T-helper 17 cell (primary cell): ENCODE measurements at places on chromosomes 7 and 10. TPM values are rescaled to one million over a fixed set of nuclear protein-coding genes. Genes with fewer than 3 reads are reported as not detected.

NKX1-2 gene
- total RNA-seq: not detected

CPED1 gene
- total RNA-seq: 0.99 TPM

AQP1 gene
- 0.83 TPM for total RNA-seq

NUTM2A gene
- 1.0 TPM for total RNA-seq

CHST3 gene
- total RNA-seq: not detected

CADPS2 gene
- total RNA-seq: not detected

ANKRD7 gene
- 0.47 TPM for total RNA-seq

DNA sequence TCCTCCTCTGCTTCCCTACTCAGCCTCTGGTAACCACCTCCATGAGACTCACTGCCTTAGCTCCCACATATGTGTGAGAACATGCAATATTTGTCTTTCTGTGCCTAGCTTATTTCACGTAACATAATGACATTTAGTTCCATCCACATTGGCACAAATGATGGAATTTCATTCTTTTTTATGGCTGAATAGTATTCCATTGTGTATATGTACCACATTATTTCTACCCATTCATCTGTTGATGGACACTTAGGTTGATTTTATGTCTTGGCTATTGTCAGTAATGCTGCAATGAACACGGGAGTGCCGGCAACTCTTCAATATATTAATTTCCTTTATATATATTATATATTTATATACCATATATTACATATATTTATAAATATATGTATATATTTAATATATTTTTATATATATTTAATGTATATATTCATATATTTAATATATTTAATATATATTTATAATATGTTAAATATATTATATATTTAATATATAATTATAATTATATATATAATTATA, 1046.9 kb downstream of the DNAJB9 start:
- no peak for DNase-seq

DNA sequence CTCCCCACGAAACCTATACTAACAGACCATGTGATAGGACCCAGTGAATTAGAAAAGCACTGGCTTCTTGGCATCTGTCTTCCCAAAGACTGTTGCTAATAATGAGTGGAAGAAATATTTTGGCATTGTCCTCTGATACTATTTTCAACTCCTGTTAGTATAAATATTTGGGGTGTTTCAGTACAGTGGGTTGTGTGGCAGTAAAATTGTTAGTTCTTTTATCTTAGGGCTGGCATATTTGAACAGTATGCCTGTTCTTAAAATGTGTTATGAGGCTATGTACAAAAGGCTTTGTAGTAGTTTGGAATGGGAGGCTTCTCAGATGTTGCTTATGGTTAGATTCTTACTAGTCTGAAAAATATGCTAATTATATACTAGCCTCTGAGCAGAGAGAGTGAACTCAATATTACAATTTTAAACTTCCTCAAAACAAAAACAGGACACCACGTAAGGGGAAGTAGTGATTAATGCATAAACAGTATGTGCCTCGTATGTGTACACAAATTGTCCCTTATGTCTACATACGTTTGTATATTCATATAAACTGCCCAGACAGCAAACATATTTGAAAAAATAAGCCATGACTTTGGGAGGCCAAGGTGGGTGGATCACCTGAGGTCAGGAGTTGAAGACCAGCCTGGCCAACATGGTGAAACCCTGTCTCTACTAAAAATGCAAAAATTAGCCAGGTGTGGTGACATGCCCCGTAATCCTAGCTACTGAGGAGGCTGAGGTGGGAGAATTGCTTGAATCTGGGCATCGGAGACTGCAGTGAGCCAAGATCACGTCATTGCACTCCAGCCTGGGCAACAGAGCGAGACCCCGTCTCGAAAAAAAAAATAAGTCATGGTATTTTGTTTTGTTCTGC, 115.4 kb downstream of the ARID5B start:
- no peak for DNase-seq

DNA sequence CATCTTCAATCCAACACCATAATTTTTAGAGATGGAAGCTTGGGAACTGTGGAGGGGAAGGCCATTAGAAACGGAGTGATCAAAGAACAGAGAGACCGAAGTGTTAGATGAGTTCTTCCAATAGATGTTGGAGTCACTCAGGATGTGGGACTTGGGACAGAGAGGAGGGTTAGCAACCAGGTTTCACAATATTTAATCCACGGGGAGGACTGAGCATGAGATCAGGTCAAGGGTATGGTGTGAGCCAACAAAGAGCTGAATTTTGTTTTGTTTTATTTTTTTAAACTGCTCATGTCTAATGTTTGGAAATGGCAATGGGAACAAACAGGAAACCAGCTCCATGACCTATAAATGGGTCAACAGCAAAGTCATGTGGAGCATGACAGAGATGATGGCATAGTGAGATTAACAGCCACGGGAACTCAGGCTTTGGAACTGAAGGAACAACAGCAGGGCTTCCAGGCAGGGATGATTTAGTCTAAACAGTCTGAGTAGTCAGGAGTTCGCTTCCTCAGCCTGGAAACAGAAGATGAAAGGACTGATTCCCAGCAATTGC, 38.9 kb upstream of the AMPH start:
- DNase-seq: no peak

GRCh38 chr7:95602421-95602820, 6.1 kb upstream of the PDK4 start:
- no peak for DNase-seq

DNA sequence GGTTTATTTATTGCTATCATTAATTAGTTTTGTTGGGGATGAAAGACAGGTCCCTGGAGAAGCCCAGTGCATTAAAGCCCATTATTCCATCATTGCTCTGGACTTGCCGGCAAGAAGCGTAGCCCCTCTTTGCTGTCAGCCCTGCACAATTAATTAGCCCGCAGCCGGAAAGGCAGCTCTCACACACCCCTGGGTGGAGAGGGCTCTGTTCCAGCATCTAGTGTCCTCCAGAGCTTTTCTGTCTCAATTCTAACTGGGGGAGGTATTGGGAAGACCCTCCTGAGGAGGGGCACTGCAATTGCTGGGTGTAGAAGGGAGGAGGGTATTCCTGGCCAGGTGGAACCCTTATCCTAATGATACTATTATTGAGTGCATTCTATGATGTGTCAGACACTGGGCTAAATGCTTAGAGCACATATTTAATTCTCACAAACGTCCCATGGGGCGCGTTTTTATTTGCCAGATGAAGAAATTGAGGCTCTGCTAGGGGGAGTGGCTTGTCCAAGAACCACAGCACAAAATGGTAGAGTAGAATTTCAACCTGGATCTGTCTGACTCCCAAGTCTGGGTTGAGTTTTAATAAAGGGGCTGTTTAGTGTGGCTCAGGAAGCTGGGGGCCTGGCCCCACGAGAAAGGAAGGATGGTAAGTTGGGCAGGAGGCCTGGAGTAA, 148.1 kb upstream of the PCBD1 start:
- no peak for DNase-seq

DNA sequence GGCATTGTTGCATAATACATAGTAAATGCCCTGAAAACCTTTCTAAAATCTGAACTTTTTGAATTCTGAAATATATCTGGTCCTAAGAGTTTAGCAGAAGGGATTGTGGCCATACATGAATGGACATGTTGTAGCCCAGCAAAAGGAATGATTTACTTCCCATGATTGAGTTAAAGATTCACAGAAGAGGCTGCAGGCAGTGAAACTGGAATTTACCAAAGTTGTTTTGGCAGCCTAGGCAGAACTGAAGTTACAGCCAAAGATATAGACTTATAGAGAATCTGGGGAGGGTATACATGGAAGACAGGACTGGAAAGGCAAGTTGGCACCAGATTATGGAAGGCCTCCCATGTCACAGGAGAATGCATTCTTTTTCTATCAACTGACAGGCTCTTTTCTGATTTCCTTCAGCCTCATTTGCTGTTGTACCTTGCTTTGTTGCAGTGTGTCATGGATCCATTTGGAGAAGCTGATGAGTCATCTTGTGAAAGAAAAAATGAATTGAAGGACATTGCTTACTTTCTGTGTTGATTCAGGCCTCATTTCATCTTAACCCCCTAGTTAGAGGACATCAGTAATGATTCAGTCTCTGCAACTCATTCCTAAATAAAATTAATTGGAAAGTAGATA, 356.2 kb upstream of the LRGUK start:
- DNase-seq: no peak

- no peak for DNase-seq
These were observed 14.1 kb upstream of the AKR1B10 start for GRCh38 chr7:134513169-134513752.

GRCh38 chr7:26195867-26196657, 4.5 kb downstream of the HNRNPA2B1 start:
- DNase-seq: no peak

DNA sequence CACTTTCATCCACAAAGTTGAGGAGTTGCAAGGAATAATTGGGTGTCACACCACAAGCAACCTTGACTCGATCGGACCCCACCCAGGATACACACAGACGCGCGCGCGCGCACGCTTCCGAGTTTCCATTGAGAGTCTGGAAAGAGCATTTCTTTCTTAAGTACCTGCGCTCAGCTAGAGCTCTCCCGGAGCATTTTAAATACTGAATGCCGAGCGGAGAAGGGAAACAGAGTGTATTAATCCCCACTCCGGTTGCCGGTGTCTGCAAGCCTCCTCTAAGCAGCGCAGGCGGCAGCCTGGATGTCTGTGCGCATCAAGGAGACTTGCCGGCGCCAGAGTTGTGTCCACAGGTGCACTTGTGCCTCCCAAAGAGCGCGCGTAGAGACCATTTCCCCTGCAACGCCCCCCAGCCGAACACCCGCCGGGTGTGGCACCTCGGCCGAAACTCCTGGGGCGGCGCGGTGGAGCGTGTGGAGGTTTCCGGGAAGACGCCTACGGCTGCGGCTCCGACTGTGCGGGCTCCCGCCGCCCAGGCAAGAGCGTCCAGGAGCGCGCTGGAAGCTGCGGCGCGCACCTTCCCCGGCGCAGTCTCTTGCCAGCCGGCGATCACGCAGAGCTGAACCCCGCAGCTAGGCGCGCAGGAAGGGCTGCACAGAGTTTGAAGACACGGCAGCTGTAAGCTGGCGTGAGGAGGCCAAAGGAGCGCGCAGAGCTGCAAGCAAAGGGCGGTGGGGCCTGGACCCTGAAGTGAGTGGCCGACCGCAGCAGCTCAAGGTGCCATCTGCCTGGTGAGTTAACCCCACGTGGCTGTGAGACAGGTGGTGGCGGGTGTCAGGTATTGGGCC, 1.1 kb upstream of the FEZF1 start:
- DNase-seq: no peak

DNA sequence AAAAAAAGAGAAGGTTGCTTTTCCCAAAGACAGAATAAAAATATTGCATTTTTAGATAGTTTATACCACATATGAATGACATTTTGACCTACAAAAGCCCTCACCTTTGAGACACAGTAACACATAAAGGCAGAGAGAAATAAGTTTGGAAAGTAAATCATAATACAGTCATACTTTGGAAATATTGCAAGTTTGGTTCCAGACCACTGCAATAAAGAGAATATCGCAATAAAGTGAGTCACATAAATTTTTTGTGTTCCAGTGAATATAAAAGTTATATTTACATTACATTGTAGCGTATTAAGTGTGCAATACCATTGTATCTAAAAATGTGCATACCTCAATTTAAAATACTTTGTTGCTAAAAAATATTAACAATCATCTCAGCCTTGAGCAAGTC, 40.3 kb downstream of the CCDC71L start:
- DNase-seq: no peak

- DNase-seq: no peak
These were observed 16.6 kb upstream of the WDFY4 start for GRCh38 chr10:48667960-48668590.

GRCh38 chr7:155935726-155936125, 123.5 kb upstream of the SHH start:
- DNase-seq: no peak

GRCh38 chr7:23184709-23185359, 3.0 kb downstream of the NUP42 start:
- no peak for DNase-seq

GRCh38 chr10:124677749-124678556, 66.2 kb downstream of the FAM53B start:
- DNase-seq: no peak

- no peak for DNase-seq
These were observed 26.2 kb downstream of the CNPY1 start for GRCh38 chr7:155520114-155520513.

- no peak for DNase-seq
These were observed 65.3 kb downstream of the SEPTIN7 start for GRCh38 chr7:35866186-35866585.

DNA sequence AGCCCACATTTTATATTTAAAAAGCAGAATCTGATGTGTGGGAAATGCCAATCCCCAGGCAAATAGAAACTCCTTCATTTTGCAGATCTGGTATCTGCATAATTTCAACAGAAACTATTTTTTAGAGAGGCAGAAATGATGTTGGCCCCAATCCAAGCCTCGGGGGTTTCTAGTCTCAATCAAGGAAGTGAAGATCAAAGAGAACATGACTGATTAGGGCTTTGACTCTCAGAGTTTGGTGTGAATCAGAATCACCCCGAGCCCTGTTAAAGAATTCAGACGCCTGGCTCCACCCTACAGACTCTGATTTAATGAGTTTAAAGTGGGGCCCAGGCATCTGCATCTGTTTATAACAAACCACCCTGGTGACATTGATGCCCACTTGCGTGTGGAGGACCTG, 36.7 kb upstream of the UBE2H start:
- DNase-seq: no peak

- DNase-seq: no peak
These were observed 42.0 kb downstream of the CDK6 start for GRCh38 chr7:92794391-92794790.

DNA sequence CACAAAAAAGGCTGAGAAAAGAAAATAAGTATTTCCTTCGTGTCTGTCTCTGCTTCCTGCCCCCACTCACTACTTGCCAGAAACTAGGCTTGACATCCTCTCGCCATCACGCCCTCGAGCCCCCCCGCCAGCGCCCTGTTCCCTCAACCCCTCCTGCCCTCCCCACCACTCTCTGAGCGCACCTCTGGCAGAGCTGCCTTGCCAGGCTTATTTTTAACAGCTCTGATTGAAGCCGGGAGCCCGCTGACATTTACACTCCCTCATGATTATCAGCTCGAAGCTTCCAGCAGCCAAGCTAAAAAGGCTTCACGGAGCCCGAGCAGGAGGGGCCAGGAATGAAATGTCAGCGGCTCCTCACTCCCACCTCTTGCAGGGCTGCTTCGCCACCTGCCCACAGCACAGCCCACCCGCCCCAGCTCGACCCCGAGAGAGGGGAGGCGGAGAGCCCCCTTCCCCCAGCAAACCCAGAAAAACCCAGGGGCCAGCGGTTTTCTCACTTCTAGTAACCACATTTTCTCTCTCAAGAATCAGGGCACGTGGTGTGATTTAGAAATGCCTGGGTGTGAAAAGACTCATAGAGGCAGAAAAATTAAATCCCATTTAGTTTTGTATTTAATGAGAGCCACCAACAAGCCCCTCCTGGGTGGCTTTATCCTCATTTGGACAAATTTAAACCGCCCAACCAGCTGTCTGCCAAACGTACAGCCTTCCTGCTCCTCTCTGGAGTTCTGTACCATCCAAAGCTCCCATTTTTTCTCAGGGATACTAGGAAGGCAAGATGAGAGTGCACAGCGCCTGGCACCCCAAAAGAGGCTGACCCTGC, 89.3 kb downstream of the SLIT1 start:
- DNase-seq: no peak

DNA sequence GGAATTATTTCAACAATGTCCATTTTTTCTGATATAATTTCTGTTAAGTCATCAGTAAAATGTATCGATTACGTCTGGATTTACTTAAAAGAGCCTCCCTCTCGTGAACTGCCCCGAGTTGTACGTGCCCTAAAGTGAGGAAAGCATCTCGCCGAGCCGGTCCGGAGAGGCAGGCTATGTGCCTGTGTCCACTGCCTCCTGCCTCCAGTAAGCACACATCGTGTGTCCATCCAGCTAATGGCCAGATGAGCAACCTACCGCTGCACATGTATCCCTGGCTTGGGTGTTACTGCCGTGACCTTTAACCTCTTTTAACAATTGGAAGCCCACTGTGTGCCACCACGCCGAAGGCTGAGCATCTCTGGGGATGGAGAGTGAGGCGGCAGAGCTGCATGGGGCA, 23.2 kb upstream of the DNAJB6 start:
- no peak for DNase-seq
